ENCODE measurements at places on chromosomes 6 and 20.

GRCh38 chr20:13141546-13141945 is 79.5 kb upstream of the ISM1 start:
- peak; percentile 53 for DNase-seq

DNA sequence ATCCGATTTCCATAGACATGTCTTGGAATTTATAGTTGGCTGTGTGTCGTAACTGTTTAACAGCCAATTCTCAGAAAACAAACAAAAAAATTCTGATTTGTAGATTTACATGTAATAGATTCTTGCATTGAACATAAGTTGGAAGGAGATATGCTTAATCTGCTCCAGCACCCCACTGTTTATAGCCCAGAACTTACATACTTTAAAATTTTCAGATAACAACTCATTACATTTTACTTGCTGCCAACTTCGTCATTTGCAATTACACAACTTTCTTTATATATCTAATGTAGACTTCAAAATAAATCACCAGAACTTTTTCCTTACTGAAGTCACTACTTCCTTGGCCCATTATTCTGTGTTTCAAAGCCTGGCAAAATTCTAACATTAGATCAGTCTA is 472.3 kb upstream of the EYS start:
- no peak for DNase-seq

GRCh38 chr6:186340-186965 is 105.8 kb upstream of the DUSP22 start:
- no peak for DNase-seq

DNA sequence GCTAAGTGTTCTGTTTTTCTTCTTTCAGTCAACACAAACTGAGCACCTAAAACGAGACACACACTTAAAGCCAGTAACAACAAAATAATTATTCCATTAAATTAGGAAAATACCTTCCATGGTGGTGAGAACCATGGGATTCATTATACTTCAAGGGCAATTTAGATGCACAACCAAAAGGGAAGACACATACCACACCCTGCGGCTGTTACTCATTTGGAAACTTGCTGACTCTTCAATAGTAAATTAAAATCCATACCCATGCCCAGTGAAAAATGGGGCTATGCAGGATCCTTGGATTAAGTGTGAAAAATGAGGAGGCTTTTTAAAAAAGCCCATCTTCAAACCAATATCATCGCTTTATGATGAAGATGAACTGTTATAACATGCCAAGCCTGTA is 142.7 kb downstream of the GJA10 start:
- DNase-seq = no peak

DNA sequence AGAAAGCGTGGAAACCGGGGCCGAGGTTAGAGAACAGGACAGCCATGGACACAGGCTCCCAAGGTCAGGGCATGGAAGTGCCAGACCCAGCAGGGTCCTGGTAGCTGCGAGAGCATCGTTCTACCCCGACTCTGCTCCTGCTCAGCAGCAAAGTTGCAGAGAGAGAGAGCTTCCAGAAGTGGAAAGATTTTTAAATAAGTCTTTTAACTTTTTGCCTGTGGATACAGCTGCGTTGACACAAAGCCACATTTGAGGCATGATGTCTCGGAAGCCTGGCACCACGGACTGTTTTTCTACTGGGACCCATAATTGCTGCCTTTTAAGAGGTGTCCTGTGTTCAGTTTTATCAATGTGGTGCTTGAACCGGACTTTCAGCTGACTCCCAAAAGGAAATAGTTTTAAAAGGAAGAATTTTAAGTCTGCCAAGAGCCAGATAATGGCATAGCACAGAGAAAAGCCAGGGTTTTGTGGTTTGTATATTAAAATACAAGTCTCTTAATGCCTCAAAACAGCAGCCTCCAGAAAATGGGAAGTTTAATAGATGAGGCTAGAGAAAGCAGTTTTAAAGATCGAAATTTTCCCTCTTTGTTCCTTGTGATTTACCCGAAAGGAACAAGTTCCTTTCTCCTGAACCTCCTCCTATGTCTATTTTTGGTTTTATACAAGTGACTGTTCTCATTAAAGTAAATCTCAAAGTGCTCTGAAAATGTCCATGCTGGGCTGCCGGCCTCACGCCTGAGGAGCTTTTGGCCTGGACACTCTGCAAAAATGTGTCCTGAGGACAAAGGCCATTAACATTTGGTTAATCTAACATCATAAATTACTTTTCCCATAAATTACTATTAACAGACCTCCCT is 91.5 kb downstream of the RIN2 start:
- no peak for DNase-seq

DNA sequence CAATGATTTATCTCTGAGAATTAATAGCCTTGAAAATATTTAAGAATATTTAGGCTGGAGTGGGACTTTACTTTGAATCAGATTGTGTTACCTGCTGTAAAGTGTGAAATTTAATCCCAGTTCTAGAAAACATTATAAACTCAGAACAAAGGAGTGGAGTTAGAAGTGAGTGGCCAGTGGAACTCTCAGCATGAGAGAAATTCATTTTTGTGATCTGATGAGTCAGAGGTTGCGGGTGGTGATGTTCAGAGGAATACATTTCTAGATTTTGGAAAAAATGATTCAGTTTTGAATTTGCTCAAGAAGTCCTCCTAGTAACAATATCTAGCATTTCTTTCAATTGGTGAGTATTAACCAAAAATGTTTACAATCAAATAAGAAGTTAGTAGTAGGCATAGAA is 167.5 kb downstream of the ZFAND3 start:
- no peak for DNase-seq

DNA sequence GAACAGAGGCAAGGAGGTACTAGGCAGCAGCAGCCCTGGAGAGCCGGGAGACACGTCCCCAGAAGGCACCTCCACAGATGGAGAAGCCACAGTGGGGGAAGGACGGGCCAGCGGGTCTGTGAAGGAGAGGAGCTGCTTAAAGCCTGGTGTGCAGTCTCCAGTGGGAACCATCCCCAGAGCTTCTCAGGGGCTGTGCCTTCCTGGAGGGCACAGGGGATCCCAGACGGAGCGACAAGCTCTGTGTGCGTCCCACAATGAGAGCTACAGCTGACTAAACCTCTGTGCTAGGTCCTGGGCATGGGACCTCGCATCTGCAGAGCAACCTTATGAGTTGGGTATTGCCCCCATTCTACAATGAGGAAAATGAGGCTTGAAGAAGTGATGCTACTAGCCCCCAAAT is 50.7 kb downstream of the EZR start:
- no peak for DNase-seq

GRCh38 chr6:76418560-76419223 is 346.2 kb upstream of the IMPG1 start:
- DNase-seq = no peak

- no peak for DNase-seq
Observed at GRCh38 chr20:14611479-14611878, 274.1 kb upstream of the FLRT3 start.

DNA sequence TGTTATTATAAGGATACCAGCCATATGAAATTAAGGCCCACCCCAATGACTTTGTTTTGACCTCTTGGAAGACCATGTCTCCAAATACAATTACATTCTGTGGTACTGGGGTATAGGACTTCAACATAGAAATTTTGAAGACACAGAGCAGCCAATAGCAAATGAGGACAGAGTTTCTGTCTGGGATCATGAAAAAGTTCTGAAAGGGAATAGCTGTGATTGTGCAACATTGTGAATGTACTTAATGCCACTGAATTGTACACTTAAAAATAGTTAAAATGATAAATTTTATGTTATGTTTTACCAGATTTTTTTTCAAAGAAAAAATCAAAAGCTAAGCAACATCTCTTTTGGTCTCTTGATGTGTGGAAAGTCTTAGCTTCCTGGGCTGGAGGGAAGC is 27.0 kb upstream of the AGPAT4 start:
- no peak for DNase-seq

- no peak for DNase-seq
Observed at GRCh38 chr6:89716532-89716931, 78.0 kb upstream of the LYRM2 start.

DNA sequence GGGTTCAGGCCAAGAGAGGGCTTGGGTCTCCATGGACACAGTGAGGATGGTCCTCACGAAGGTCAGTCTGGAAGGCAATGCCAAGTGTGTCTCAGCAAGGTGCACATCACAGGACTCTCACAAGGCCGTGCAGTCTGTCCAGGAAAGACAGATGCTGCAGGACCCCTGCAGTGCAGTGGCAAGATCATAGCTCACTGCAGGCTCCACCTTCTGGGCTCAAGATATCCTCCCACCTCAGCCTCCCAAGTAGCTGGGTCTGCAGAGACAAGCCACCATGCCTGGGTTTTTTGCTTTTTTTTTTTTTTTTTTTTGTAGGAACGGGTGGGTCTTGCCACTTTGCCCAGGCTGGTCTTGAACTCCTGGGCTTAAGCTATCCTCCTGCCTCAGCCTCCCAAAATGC is 26.4 kb downstream of the ZMYND8 start:
- DNase-seq = no peak

- DNase-seq = no peak
Observed at GRCh38 chr6:130396722-130397121, 30.9 kb downstream of the TMEM200A start.

DNA sequence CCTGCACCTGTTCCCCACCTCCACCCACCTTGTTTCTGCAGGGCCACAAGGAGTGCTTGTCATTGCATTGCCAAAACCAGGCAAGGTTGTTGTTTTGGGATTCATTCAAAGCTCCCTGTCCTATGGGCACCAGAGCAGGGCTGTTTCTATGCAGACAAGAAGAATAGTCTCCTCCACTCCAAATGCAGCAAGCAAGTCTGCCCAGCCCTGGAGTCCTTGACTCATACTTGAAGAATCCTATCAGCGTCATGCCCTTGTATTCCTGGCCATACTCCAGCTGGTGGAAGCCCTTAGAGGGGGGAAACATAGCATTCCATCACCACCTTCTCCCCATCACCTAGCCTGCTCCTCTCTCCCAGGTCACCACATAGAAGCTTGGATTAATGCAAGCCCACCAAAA is 145.3 kb upstream of the ECI2 start:
- DNase-seq = no peak

DNA sequence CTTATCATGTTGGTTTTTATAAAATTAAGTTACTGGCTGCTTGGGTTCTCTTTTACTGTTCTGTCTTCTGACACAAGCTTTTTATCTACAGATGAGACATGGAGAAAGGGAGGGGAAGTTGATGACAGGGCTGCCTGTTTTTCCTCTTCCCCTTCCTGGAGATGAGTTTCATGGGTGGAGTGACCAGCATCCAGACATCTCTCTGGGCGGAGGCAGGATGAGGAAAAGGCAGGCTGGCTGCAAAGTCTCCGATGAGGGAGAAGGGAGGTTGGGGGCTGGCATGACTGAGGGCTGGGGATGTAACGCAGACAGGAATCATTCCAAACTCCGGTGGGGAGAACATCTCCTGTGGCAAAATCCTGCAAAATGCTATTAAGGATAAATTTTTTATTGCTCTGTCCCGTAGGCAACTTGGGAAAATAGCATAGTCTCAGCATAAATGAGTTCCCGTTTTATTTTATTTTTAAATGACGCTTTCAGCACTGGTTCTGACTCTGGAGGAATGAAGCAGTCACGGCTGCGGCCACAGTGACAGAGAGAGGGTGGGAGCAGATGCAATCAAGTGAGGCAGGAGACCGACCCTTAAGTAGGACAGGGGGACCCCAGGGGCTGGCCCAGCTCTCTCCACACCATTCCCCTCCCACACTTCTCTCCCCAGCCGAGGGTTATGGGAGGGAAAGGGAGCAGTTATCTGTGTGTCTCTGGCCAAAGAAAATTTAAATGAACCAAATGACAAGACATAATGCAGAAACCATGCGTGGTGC is 108.8 kb upstream of the PMEPA1 start:
- DNase-seq = no peak

GRCh38 chr6:55941702-55942101 is 66.3 kb upstream of the BMP5 start:
- no peak for DNase-seq
